ENCODE measurements at places on chromosomes 3 and 15. TPM values are rescaled to one million over a fixed set of nuclear protein-coding genes. Genes with fewer than 3 reads are reported as not detected.
A peak's percentile ranks its signal among the peaks of the same experiment; 100 is the strongest.

- DNase-seq = peak; percentile 60
- no peak overlapping the region for H3K27ac ChIP-seq
- no peaks in the 10 kb centered on the region for H3K27me3 ChIP-seq
- no peaks in the 10 kb centered on the region for H3K36me3 ChIP-seq
Measured at GRCh38 chr15:66751579-66751978, 49.5 kb downstream of the SMAD6 start.

DNA sequence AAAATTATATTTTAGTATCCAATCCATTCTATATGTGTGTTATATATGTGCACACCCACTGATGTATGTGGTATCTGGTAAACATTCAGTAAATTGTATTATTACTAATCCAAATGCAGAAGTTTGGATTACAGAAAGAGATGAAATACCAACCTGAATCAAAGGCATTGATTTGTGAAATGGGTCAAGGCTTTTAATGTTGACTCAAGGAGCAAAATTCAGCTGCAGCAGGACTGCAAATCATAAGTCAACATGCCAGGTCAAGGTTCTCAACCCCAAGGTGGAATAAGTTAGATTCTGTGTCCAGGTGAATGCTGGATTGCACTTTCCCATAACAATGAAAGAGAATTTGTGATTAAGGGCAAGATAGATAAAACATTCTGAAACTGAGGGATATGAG is 190.7 kb downstream of the GAP43 start:
- H3K36me3 ChIP-seq = no peaks in the 10 kb centered on the region
- H3K4me3 ChIP-seq = no peak overlapping the region
- peaks cover 24% of the 10 kb centered on the region for H3K4me1 ChIP-seq
- H3K27me3 ChIP-seq = no peaks in the 10 kb centered on the region
- H3K27ac ChIP-seq = no peak overlapping the region

DNA sequence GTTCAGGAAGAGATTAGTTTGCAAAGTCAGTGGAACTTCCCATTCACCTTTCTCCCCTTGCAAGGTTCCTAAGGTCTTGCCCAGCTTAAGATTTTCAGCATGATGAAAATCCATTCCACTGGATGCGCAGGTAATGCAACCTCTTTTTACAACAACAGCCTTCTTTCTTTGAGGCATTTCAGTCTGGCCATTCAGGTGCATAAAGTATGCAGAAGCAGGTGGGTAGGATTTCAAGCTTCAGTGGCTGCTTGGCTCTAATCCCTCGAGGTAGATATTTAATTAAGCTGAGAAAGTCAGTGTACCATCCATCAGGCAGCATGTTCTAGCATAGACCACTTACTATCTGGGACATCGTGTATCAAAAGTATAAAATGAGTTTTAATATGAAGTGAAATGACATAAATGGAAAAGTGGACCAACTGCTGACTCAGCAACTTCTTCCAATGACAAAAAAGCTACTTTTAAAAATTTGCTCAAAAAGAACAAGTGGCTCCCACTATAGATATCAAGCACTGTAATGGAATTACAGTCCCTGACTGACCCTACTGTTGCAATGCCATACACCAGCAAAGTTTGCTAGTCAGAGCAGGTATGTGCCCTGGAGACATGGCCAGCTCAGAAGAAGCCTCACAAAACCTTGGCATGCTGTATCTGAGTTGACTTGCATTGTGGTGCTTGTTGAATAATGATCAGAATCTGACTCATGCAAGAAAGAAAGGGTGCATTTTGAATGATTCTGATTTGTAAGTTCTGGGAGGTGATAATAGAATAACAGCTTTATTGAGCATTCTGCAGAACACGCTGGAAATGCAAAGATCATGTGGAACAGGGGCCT is 459.9 kb upstream of the MCTP2 start:
- no peak overlapping the region for H3K27ac ChIP-seq
- no peaks in the 10 kb centered on the region for H3K36me3 ChIP-seq
- H3K4me1 ChIP-seq = no peaks in the 10 kb centered on the region
- H3K4me3 ChIP-seq = no peak overlapping the region

GRCh38 chr3:112793326-112794081 is 53.2 kb downstream of the CD200R1L start:
- H3K27me3 ChIP-seq = no peaks in the 10 kb centered on the region
- H3K4me3 ChIP-seq = no peak overlapping the region
- no peak overlapping the region for H3K27ac ChIP-seq
- no peak for DNase-seq
- no peaks in the 10 kb centered on the region for H3K4me1 ChIP-seq

DNA sequence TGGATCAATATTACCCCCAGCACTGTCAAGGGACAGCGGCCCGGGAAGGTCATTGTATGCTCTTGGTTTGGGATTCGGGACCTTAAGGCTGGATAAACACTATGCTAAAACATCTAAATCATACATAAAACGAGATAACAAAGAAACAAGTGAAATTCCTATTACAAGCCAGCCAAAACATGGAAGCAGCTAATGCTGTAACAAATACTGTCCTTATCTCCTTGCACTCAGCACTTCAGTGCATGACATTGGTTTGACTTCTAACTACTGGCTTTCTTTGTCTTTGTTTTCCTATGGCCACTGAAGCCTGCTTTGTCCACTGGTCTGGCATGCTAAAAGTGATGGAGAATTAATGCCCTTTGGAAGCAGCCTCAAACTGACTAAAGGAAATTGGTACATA is 516.4 kb upstream of the DPH6 start:
- H3K36me3 ChIP-seq = no peaks in the 10 kb centered on the region

The LRRIQ4 gene
- total RNA-seq = not detected

The PHLDB2 gene
- 23.6 TPM for total RNA-seq

- no peak overlapping the region for H3K4me3 ChIP-seq
- H3K36me3 ChIP-seq = no peaks in the 10 kb centered on the region
- peaks cover 10% of the 10 kb centered on the region for H3K4me1 ChIP-seq
- no peaks in the 10 kb centered on the region for H3K27me3 ChIP-seq
- DNase-seq = peak; percentile 46
Measured at GRCh38 chr3:146326875-146327543, 76.1 kb upstream of the PLSCR4 start.

- no peak overlapping the region for H3K27ac ChIP-seq
- H3K4me1 ChIP-seq = no peaks in the 10 kb centered on the region
- H3K36me3 ChIP-seq = no peaks in the 10 kb centered on the region
- H3K4me3 ChIP-seq = no peak overlapping the region
- no peak for DNase-seq
Measured at GRCh38 chr15:72404841-72405240, 6.7 kb downstream of the TMEM202 start.

The FAM162A gene
- 115 TPM for total RNA-seq

The SLC12A1 gene
- total RNA-seq = not detected

- peaks cover 14% of the 10 kb centered on the region for H3K4me1 ChIP-seq
- no peak overlapping the region for H3K4me3 ChIP-seq
- H3K36me3 ChIP-seq = no peaks in the 10 kb centered on the region
- no peak overlapping the region for H3K27ac ChIP-seq
- H3K27me3 ChIP-seq = peaks cover 14% of the 10 kb centered on the region
Measured at GRCh38 chr3:43770426-43771103, 79.8 kb downstream of the ABHD5 start.

The ACAD9 gene
- total RNA-seq = 38.2 TPM

- H3K4me1 ChIP-seq = no peaks in the 10 kb centered on the region
- H3K27me3 ChIP-seq = no peaks in the 10 kb centered on the region
- no peak overlapping the region for H3K27ac ChIP-seq
- no peak for DNase-seq
Measured at GRCh38 chr3:82054849-82055248, 293.4 kb upstream of the GBE1 start.

- H3K27ac ChIP-seq = no peak overlapping the region
- no peaks in the 10 kb centered on the region for H3K4me1 ChIP-seq
- no peak for DNase-seq
- no peaks in the 10 kb centered on the region for H3K36me3 ChIP-seq
Measured at GRCh38 chr15:70545526-70545925, 217.8 kb downstream of the UACA start.

- DNase-seq = no peak
- H3K27ac ChIP-seq = no peak overlapping the region
- no peaks in the 10 kb centered on the region for H3K36me3 ChIP-seq
Measured at GRCh38 chr3:121232309-121233225, 313.2 kb downstream of the POLQ start.

DNA sequence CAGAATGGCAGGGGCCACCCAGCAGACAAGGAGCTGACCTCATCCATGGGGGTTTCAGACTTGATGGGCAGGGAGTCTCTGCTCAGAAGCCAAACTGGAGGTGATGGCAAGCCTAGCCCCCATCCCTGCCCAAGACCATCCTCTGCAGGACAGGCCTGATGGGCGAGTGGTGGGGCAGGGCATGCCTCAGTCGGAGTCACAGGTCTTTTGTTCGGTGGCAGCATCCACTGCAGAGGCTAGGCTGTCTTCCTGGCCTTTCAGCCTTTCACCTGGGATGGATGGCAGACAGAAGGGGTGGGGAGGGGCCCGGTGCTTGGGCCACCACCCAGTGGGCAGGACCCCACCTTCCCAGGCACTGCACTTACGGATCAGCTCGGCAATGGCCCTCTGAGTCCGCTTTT is 44.4 kb downstream of the PTH1R start:
- H3K27me3 ChIP-seq = no peaks in the 10 kb centered on the region
- H3K36me3 ChIP-seq = peaks cover 93% of the 10 kb centered on the region
- no peak overlapping the region for H3K27ac ChIP-seq
- 0 out of 2 replicates have a peak, but pooled peaks cover under 1% of the 10 kb centered on the region for H3K4me1 ChIP-seq

DNA sequence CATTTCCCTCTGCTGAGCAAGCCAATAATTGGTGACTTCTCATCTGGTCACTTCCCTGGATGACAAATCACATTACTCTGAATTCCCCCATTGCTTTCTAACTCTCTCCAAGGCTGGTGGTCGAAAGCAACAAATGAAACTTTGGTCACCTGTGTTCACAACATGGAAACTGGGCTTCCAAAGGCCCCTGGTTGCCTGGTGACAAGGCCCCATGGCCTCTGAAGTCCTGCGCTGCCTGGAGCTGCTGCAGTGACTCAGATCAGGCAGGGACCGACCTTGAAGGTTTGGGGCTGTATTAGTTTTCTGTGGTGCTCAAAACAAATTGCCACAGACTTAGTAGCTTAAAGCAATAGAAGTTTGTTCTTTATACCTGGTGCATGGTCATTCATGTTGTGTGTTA is 345.3 kb downstream of the WDR72 start:
- peak; percentile 75 for DNase-seq
- no peaks in the 10 kb centered on the region for H3K36me3 ChIP-seq
- H3K4me1 ChIP-seq = peaks cover 44% of the 10 kb centered on the region
- H3K27me3 ChIP-seq = no peaks in the 10 kb centered on the region

GRCh38 chr3:28948685-28949084 is 332.2 kb upstream of the RBMS3 start:
- no peaks in the 10 kb centered on the region for H3K27me3 ChIP-seq
- H3K27ac ChIP-seq = no peak overlapping the region
- H3K36me3 ChIP-seq = no peaks in the 10 kb centered on the region
- H3K4me3 ChIP-seq = no peak overlapping the region
- no peaks in the 10 kb centered on the region for H3K4me1 ChIP-seq

DNA sequence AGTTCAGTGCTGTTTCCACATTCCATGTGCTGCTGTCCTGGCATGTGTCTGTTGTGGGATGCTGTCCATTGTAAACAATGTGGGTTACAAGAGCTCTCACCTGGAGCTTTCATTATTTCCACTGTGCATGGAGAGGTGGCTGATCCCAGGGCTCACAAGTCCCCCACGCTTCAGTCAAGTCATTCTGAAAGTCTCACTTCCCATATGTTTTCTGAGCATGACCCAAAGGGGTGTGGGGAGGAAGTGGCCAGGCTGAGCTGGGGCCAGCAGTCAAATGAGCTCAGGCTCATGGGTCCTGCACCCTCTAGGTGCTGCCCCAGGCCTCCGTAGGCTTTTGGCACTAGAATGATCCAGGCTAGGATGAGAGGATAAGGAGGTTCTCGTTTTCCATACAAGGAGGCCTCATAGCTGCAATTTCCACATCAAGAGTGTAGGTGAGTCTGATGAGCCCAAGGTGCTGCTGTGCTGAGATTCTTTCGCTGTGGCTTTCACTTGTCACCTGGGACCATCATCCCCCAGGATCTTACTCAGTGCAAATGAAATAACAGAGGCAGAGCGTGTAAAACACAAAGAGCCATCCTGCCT is 22.0 kb downstream of the STARD5 start:
- H3K27me3 ChIP-seq = no peaks in the 10 kb centered on the region
- H3K4me3 ChIP-seq = no peak overlapping the region
- no peaks in the 10 kb centered on the region for H3K36me3 ChIP-seq
- H3K4me1 ChIP-seq = no peaks in the 10 kb centered on the region

The THRB gene
- 22.7 TPM for total RNA-seq

DNA sequence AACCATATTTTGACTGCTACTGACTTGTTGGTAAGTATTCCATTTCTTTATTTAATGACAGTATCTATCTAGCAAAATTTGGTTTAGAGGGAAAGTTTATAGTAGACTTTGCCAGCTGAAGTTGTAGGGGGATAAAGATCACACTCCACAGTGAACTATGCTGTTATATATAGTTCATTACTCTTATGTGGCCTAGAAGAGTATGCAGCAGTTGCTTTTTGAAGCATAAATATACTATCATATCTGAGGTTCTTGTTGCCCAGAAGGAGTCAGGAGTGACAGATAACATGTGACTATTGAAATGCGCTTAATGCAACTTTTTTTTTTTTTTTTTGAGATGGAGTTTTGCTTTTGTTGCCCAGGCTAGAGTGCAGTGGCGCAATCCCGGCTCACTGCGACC is 25.6 kb upstream of the MCF2L2 start:
- no peaks in the 10 kb centered on the region for H3K27me3 ChIP-seq
- no peak overlapping the region for H3K4me3 ChIP-seq
- no peak for DNase-seq
- H3K4me1 ChIP-seq = peaks cover 22% of the 10 kb centered on the region
- H3K27ac ChIP-seq = no peak overlapping the region

The SLC24A1 gene
- total RNA-seq = 8.3 TPM

DNA sequence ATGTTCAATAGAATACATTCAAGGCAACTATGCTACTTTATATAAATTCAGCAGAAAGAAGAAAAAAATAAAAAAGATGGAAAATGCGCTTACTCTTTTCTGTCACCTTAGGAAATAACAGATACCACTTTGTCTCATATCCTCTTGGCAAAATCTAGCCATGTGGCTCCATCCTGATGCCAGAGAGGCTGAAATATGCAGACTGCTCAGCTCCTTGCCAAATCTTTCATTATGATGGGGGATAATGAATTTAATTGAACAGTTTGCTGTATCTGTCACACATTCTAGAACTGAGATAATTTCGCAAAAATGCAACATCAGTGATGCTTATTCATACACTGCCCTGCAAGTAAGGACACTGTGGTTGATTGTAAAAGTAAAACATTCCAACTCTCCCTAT is 1081.5 kb downstream of the PLOD2 start:
- no peak overlapping the region for H3K4me3 ChIP-seq
- DNase-seq = no peak
- no peaks in the 10 kb centered on the region for H3K27me3 ChIP-seq
- H3K36me3 ChIP-seq = no peaks in the 10 kb centered on the region
- no peak overlapping the region for H3K27ac ChIP-seq
- H3K4me1 ChIP-seq = no peaks in the 10 kb centered on the region

GRCh38 chr3:158160958-158161357 is 51.1 kb downstream of the RSRC1 start:
- DNase-seq = no peak
- H3K4me3 ChIP-seq = no peak overlapping the region
- no peaks in the 10 kb centered on the region for H3K4me1 ChIP-seq
- no peaks in the 10 kb centered on the region for H3K27me3 ChIP-seq

Measured in HepG2 (cell line).